ENCODE measurements at places on chromosomes 1 and 21.

GRCh38 chr1:39091845-39092645 is 65.9 kb downstream of the NDUFS5 start:
- no peak for DNase-seq

- no peak for DNase-seq
Measured at GRCh38 chr21:34995979-34996303, 53.2 kb downstream of the RUNX1 start.

DNA sequence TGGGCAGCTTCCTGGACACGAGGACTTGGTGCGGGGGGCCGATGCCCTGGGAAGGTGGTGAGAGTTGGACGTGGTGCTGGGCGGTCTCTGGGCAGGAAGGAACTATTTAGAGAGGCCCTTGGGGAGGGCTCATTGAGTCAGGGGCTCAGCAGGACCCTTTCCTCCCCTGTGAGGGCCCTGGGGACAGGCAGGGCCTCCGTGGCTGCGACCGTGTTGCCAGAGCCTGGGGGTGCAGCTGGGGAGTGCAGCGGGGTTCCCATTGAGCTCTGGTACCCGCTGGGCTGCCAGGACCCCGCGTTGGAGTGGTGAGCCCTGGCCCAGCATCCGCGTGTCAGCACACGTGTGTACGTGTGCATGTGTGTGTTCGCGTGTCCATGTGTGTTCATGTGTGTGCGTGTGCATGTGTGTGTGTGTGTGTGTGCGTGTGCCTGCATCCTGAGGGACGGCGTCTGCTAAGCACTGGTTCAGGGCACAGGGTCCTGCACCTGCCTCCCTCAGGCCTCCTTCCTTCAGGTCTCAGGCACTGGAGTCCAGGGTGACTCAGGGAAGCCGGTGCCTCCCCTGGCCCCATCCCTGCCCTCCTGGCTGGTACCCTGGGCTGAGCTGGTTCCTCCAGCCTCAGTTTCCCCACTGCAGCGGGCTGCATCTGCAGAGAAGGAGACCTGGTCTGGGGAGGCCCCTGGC is 10.7 kb downstream of the RNF223 start:
- no peak for DNase-seq

DNA sequence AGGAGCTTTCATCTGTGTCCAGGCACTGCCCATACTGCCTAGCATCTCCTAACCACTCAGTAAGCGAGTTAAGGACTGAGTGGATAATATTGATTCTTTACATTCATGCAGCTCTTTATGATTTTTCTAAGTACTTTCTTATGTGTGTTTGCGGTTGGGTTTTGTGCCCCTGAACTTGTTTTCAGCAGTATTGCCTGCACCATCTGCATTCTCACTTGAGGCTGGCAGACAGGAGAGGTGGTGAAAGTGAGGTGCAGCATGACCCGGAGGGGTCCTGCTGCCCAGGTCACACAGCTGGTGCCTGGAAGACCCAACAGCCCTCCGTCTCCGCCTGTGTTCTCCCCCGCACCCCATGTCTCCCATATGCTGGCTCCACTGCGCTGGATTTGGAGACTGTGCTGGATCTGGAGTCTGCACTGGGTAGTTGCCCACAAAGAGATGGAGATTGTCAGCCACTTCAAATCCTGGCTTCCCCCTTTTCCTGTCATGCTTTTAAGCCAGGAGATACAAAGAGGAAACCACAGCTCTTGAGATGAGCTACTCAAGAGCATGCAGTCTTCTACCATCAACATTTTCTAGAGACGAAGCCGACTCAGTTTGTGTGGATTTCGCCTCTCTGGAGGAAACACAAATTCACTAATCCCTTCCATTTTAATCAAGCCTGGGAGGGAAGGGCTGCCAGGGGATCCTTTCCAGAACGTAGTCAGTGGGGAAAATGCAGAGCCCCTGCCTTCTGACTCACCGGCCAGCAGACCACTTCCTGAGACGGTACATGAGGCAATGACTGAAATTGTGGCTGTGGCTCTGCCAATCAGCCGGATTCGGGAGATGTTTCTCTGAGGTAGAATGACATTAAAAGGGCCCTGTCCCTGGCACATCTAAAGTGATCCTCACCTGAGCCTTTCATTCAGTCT is 71.7 kb upstream of the ANGPTL1 start:
- DNase-seq = no peak

- no peak for DNase-seq
Measured at GRCh38 chr1:29368936-29369932, 132.9 kb downstream of the PTPRU start.

DNA sequence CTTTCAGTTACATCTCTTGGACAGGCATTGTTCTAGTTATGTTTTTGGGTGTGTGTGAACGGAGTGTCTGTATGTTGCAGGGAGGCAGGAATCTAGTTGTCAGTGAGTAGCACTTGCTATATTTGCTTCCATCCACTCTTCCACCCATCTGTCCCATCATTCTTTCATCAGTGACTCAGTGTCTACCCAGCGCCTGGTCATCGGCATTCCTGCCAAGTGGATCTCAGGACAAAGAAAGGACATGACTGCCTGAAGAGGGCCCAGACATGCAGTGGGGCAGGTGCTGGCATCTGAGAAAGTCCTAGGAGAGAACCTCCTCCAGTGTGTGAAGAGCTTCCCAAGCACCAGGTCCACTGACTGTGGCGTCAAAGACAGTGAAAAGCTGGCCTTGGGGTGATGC is 27.3 kb upstream of the MAGOH start:
- no peak for DNase-seq

- no peak for DNase-seq
Measured at GRCh38 chr21:44372616-44373015, 19.2 kb downstream of the TRPM2 start.

GRCh38 chr1:198755715-198756114 is 116.9 kb downstream of the PTPRC start:
- DNase-seq = no peak

GRCh38 chr1:27668808-27669723 is 2.9 kb downstream of the IFI6 start:
- peak; percentile 48 for DNase-seq

DNA sequence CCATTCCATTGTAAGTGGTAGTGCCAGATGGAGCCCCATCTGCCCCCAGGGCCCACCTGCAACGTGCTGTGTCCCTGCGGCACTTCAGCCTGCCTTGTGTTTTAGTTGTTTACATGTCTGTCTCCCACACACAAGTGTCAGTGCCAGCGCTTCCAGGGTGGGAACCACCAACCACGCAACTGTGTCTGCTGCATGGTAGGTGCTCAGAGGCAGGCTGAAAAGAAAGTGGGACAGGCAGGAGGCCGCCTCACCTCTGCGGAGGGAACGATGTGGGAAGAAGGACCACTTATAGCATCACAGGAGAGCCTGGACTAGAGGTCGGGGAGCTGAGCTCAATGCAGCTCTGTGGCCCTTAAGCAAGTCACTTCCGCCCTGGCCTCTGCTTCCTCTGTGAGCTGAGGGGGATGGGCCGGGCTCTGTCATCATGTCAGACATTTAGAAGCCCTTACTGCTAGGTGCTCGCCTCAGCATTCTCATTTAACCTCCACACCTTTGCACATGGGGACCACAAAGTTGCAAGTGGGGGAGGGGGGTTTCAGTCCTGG is 17.9 kb downstream of the SLC9A1 start:
- peak; percentile 50 for DNase-seq

DNA sequence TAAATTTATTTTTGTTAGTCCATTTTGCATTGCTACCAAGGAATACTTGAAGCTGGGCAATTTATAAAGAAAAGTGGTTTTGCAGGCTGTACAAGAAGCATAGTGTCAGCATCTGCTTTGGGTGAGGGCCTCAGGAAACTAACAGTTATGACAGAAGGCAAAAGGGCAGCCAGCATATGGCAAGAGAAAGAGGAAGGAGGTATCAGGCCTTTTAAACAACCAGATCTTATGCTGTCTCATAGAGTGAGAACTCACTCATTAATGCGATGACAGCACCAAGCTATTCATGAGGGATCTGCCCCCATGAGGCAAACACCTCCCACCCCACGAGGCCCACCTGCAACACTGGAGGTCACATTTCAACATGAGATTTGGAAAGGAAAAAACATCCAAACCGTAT is 898.4 kb downstream of the KCNT2 start:
- no peak for DNase-seq

DNA sequence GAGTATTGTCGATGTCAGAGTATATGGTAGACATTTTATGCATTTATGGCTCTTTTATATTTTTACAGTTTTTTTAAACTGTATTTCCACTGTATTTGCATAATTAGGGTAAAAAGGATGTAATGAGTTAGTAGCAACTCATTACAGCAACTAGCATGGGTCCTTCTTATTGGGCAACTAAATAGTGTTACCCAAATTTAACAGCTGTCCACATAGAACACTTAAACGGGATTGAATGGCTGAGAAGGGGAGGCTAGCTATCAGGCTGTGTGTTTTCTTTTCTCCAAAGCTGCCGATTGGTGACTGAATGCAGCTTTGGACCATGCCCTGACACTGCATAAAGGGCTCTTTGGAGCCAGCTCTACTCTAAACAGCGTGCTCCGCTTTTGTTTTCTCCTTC is 75.4 kb downstream of the PTPRC start:
- DNase-seq = no peak
